ENCODE measurements at places on chromosomes 16 and 17.

- DNase-seq, result peak; percentile 22
Measured at GRCh38 chr16:84144209-84144858, 643 bp downstream of the HSDL1 start.

- peak; percentile 55 for DNase-seq
Measured at GRCh38 chr17:49694847-49695697, 12.7 kb downstream of the SLC35B1 start.

DNA sequence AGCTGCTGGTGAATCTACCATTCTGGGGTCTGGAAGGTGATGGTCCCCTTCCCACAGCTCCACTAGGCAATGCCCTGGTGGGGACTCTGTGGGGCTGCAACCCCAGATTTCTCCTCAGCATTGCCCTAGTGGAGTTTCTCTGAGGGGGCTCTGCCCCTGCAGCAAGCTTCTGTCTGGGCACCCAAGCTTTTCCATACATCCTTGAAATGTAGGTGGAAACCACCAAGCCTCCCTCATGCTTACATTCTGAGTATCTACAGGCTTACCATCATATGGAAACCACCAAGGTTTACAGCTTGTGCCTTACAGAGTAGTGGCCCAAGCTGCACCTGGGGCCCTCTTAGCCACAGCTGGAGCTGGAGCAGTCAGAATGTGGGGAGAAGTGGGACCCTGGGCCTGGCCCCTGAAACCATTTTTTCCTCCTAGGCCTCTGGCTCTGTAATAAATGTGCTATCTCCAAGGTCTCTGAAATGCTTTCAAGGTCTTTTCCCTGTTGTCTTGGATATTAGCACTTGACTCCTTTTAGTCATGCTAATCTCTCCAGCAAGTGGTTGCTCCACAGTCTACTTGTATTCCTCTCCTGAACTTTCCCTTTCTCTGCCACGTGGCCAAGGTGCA is 19.6 kb upstream of the DLX3 start:
- no peak for DNase-seq

- DNase-seq, result no peak
Measured at GRCh38 chr16:27844826-27845225, 218.7 kb downstream of the GSG1L start.

DNA sequence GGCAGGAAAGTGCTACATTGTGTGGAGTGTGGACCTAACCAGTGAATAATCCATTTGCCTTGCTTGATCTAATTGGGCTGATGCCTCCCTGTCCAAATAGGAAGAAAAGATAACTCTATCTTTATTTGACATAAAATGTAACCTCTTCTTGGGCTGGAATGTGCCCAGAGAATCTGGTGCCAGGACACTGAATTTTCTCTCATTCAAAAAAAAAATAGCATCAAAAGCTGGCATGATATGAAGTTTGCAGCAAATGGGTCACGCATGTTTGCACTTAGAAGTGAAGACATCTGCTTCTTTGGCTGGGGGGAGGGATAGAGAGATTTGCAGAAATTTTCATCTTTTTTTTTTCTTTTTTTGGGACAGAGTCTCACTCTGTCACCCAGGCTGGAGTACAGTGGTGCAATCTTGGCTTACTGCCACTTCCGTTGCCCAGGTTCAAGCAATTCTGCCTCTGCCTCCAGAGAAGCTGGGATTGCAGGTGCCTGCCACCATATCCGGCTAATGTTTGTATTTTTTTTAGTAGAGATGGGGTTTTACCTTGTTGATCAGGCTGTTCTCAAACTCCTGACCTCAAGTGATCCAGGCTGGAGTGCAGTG is 478.2 kb upstream of the EEF2KMT start:
- DNase-seq, result no peak

DNA sequence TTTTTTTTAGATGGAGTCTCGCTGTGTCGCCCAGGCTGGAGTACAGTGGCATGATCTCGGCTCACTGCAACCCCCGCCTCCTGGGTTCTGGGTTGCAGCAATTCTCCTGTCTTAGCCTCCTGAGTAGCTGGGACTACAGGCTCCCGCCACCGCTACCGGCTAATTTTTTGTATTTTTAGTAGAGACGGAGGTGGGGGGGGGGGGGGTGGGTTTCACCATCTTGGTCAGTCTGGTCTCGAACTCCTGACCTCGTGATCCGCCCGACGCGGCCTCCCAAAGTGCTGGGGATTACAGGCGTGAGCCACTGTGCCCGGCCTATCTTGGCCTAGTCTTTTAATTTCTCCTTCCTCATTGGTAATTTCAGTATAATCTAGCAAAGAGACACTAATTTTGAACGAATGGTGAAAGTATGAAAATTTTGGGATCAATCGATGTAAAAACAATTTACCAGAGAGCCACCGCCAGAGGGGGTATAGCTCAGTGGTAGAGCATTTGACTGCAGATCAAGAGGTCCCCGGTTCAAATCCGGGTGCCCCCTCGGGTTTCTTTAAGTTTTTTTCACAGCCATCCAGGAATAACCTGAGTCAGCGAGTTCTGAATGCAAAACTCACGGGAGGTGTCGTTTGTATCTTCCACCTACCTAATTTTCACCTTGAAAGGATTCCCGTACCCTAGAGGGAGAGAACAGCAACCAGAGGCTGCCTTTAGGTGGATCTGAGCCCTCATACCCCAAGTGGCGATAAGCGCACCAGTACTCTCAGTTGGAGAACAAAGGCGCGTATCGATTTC is 2.5 kb upstream of the LASP1 start:
- no peak for DNase-seq

GRCh38 chr16:60815033-60815432 is 1221.2 kb downstream of the CDH8 start:
- no peak for DNase-seq

- DNase-seq, result no peak
Measured at GRCh38 chr16:29148867-29149272, 164.0 kb downstream of the LAT start.

GRCh38 chr16:17574256-17574655 is 103.5 kb upstream of the XYLT1 start:
- no peak for DNase-seq

GRCh38 chr17:50647187-50647586 is 12.5 kb downstream of the ABCC3 start:
- no peak for DNase-seq

DNA sequence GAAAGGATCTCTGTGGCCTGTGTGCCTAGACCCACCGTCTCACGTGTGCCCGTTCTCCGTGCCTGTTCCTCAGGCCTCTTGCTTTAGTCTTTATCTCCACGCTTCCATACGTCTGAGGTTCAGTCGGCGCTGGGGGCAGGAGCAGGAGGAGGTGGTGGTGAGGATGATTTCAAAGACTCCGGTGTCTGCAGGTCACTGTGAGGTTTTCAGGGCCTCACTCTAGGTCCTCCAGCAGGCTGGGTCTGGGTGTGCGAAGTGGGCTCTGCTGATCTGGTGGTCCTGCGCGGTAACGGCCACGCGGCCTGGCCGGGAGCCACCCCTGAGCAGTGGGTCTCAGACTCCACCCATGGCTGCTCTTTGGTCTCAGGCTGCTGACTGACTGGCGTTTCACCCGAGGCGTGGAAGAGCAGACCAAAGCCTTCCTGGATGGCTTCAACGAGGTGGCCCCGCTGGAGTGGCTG is 14.4 kb upstream of the CLEC18A start:
- no peak for DNase-seq

- no peak for DNase-seq
Measured at GRCh38 chr16:5906351-5906750, 808.8 kb upstream of the EEF2KMT start.

GRCh38 chr16:84032458-84033178 is 10.0 kb downstream of the SLC38A8 start:
- DNase-seq, result no peak

GRCh38 chr17:27601975-27602302 is 29.0 kb upstream of the LGALS9 start:
- no peak for DNase-seq

DNA sequence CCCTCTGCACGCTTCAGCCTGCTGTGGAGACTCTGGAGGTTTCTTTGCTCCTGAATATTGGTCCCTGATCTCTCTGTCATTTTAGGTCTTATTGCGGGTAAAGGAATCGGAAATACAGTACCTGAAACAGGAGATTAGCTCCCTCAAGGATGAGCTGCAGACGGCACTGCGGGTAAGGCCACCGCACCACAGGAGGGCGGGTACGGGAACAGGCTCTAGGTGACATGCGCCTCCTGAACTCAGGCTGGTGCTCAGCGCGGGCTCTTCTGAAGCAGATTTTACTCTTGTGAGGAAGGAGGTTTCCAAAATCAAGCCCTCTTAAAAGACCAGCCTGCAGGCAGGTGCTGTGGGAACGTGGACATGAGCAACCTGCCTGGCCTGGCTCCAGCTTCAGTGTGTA is 29.8 kb downstream of the PLD6 start:
- no peak for DNase-seq

DNA sequence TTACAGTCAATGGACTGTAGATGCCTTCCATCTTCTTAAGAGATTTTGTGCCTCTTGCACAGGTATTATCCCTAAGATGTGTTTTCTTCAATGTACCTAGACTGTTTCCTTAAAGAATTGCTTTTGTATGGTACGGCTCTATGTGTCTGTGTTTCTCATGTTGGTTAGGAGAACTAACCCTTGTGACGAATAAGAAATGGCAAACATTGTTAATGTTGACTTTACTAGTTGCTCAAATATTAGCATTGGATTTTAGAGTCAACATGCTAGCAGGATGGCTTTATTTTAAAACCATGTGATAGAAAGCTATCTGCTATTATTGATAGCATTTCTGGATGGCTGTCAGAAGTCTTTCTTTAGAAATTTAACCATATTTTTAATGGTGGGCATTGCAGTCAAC is 34.5 kb downstream of the WWOX start:
- no peak for DNase-seq

DNA sequence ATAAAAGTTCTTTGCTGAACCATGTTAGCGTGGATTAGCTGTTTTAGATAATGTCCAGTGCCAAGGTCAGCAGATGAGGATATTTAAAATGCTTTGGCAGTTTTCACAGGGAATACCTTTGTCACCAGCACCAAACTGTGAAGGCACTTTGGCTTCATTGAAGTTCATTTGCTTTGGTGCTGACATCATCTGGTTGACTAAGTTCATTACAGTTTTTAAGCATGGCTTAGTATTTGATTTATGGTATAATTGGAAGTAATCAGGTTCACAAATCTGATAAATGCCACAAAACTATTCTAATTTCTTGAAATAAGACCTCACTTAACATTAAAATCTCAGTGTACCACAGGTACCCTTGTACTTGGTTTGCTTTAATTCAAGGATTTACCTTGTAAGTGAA is 4.3 kb downstream of the GID4 start:
- DNase-seq, result no peak

DNA sequence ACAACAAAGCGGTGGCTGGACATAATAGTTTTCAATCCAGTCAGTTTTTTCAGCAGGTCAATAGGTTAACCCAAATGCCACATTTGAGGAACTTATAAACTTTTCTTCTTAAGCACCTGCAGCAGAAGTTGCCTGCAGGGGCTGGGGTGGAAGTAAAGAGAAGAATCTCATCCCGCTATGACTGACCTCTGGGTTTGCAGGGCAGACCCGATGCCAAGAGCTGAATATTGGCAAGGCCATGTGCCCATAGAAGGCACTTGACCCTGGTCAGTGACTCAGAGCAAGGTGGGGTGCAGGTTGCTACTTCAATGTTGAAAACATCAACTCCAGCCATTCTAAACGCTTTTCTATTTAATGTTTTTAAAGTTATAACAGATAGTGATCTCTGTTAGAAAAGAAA is 17.9 kb upstream of the SMPD3 start:
- DNase-seq, result no peak

DNA sequence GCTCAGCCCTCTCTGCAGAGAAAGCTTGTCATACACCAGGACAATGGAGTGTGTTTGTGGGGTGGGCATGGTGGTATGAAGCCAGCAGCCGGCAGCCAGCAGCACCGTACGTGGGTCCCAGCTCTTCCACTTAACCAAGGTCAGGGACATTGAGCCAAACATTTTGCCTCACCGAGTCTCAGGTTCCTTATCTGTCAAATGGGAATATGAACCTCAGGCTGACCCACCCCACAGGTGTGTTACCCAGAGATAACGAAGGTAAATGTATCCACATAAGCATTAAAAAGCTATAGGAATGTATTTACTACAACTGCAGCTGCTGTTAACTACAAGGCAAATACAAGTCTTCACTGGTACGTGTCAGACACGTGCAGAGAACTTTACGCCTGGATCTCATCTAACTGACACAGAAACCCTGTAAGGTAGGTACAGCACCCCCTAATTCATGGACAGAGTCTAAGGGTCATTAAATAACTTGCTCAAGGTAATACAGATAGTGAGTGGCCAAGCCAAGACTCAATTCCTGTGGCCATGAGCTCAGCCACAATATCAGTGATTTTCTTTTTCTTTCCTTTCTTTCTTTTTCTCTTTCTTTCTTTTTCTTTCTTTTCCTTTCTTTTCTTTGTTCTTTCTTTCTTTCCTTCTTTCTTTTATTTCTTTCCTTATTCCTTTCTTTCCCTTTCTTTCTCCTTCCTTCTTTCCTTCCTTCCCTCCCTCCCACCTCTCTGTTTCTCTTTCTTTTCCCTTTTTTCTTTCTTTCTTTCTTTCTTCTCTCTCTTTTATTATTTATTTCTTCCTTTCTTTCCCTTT is 990 bp downstream of the SLC5A11 start:
- DNase-seq, result no peak

- no peak for DNase-seq
Measured at GRCh38 chr16:78930561-78930960, 670.0 kb downstream of the MAF start.

DNA sequence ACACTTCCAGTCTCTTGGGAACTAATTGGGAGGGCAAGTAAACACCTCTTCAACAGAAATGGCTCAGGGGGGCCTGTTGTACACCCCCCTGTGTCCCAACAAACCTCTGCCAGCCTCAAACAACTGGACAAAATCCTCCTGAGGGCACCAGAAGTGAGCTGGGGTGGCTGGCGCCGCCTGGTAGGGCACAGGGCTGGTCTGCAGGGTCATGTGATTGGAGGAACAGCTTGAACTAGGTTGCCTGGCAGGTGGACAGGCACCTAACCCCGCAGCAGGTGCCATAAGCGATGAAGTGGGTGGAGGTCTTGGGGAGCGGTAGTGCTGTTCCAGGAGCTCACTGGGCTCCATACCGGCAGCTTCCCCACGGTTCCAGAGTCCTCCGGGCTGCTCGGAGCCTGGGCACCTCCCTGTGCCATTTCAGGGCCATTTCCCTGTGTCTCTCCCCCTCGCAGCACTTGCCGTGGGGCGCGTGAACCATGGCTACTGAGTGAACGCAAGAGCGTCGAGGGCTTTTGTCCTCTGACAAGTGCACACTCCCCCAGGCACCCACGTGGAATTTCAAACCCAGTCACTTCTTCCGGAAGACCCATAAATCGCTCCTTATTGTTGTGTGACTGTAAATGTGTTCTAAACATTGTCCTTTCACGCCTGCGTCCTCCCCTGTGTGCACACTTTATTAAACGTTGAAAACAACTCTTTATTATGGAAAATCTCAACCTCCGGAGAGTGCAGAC is 101.5 kb downstream of the SEC14L1 start:
- DNase-seq, result no peak

Data from frontal cortex (tissue), 4 donors.